ENCODE measurements at places on chromosomes 1 and 21.

DNA sequence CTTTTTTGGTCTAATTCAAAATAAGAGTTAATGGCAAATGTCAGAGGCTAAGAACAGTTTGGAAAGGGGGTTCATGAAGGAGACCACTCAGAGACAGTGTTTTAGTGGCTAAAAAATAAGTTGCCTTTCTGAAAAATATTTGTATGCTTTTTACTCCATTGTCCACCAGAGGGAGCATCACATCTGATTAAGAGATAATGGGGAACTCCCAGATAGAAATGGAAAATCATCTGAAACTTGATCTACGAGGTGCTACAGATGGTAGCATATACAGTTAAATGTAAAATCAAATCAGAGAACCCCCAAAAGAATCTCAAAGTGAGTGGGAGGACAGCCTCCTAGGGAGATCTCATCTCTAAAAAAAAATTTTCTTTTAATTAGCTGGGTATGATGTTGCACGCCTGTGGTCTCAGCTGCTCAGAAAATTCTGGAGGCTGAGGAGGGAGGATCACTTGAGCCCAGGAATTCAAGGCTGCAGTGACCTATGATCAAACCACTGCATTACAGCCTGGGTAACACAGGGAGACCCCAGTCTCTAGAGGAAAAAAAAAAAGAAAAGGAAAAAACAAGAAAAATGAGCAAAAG lies 9.7 kb downstream of the SMYD3 start:
- DNase-seq: no peak

DNA sequence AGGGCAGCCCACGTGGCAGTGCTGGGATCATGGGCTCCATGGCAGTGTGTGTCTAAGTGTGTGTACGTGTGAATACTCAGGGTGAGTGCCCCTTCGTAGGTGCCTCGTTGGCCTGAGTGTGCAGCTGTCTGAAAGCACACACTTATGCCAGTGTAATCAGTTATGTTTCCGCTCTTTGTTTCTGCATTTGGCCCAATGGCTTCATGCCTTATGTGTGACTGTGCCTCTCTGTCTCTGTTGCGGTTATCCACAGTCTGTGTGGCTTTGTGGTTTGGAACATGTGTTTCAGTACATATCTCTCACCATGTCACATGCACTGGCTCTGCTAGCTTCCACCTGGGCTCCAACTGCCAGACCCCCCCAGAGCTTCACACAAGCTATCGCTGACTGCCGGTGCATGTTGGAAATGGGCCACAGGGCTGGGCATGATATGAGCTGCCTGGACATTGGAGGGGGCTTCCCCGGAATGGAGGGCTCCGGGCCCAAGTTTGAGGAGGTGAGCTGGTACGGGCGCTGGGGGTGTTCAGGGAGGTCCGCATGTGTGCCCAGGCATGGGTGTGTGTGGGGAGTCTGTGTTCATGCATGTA lies 70.3 kb upstream of the TINAGL1 start:
- no peak for DNase-seq

DNA sequence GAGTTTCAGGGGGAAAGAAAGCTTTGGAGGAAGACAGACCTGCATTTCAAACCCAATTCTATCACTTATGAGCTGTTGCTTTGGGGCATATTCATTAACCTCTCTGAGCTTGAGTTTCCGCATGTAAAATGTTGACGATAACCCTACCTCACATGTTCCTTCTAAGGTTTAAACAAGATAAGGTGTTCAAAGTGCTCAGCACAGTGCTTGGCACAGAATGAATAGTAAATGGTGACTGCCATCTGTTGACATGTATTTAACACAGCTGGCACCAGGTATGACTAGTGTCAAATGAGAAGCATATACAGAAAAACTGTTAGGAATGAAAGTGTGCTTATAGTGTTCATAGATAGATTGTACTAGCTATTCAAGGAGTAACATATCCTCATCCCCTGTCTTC lies 155.5 kb downstream of the PTGER3 start:
- no peak for DNase-seq

DNA sequence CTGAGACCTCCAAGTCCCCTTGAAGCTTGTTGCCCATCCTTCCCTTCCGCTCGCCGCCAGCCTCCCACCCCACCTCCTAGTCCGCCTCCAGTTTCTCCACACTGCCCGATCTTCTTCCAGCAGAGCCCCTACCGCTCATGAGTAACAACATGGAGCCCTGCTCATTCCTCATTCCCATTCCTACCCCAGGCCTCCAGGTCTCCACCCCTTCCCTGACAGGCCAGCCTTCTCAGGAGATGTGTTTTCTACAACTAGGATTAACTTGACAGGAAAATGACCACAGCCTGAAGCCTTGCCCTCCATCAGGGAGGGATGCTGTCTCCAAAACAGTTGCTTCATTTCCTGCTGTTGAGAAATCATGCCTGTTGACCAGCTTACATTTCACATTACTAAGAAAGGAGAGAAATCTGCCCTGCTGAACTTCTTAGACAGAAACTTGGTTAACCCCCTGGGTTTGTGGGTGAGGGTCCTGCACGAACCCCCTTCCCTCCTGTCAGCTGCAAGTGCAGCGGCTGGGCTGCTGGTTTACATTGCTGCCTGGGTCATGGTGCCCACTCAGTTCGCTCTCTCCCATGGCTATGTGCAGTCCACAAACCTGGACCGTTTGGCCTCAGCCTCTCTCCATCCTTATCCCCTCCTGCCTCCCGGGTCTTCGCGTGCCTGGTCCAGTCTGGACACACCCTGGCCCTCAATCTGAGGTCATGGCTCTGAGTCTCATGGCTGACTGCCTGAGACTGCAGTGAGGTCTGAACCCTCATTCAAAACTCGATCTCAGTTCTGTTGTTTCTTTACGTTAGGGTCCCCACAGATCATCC lies 16.1 kb upstream of the CHI3L1 start:
- no peak for DNase-seq

- no peak for DNase-seq
Measured at GRCh38 chr1:164589408-164589807, 30.4 kb downstream of the PBX1 start.

GRCh38 chr1:37647281-37647680 lies 12.6 kb upstream of the RSPO1 start:
- DNase-seq: no peak

GRCh38 chr21:41571938-41572510 lies 64.1 kb upstream of the TMPRSS2 start:
- no peak for DNase-seq

- no peak for DNase-seq
Measured at GRCh38 chr1:45458894-45459293, 32.1 kb downstream of the TESK2 start.

DNA sequence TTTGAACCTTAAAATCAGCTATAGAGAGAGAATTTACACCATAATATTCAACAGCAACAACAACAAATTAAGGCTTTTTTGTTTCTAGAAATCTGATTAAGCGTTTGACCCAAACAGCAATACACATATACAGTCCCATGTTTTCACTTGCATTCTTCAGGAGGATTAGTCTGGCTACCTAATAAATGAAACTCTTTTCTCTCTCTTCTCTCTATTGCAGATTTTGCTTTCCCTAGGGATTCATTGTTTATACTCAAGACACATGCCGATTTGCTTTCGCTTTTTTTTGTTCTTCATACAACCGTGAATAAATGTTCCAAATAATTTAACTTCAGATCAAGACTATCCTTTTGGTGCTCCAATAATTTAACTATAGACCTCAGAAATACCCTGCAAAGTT lies 162.4 kb upstream of the PTBP2 start:
- no peak for DNase-seq

GRCh38 chr21:25561668-25562641 lies 45.3 kb downstream of the MRPL39 start:
- no peak for DNase-seq

DNA sequence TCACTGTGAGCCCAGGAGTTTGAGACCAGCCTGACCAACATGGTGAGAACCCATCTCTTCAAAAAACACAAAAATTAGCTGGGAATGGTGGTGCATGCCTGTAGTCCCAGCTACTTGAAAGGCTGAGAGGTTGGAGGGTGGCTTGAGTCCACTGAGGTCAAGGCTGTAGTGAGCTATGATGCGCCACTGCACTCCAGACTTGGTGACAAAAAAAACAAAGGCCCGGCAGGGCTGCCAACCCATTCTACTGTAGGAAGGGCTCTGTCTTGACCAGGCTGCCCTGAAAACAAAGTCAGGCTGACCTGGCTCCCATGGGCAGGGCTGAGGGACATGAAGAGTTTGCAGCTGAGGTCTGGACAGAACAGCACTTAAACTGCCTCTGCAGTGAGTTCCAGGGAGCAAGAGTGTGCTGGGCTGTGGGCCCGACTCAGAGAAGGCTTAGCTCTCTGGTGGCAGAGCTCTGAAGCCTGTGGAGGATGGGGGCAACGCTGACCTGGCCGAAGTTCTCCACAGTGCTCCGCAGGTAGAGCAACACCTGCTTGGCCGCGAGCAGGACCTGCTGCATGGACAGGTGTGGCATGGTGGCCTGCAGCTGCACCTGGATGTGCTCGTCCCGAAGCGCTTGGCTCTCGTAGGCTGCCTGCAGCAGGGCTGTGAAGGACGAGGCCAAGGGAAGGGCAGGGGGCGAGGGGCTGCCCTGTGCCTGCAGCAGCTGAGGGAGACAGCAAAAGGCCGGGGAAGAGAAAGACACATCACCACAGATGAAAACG lies 42.4 kb downstream of the URB1 start:
- DNase-seq: no peak
